NT2/D1 (cell line): ENCODE measurements at places on chromosomes 12 and 14.

DNA sequence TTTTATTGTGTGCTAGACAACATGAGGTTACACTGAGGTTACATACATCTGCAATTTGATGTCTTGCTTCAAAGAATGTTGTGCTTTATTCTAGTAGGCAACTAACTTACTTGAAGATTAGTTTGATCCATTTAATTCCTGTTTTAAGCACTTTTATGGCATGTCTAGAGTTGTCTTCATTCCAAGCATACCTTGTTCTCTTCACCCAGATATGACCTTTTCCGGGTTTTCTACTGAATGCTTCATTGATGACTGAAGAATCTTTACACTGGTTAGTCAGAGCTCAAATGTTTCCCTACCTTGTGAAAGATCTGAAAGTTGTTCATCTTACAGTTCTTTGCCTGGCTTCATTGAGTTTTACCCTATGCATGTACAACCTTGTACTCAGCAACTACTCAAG lies 274.0 kb upstream of the KITLG start:
- DNase-seq, result no peak

DNA sequence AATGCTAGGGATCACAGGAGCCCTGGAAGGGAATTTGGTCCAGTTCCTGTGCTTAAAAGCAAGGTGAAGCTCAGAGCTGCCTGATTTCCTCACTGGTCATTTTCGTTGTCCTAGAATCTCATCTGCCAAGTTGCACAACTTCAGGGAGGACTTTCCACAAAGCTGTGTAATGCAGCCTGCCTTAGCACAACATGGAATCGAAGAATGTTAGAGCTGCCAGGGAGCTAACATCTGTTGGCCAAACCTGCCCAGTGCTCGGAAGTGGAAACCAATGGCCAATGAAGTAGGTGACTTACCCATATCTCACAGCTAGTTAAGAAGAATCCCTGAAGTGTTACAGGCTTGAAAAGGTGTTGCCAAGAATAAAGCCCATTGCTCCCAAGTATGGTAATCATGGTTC lies 79.9 kb upstream of the SSTR1 start:
- DNase-seq, result no peak

DNA sequence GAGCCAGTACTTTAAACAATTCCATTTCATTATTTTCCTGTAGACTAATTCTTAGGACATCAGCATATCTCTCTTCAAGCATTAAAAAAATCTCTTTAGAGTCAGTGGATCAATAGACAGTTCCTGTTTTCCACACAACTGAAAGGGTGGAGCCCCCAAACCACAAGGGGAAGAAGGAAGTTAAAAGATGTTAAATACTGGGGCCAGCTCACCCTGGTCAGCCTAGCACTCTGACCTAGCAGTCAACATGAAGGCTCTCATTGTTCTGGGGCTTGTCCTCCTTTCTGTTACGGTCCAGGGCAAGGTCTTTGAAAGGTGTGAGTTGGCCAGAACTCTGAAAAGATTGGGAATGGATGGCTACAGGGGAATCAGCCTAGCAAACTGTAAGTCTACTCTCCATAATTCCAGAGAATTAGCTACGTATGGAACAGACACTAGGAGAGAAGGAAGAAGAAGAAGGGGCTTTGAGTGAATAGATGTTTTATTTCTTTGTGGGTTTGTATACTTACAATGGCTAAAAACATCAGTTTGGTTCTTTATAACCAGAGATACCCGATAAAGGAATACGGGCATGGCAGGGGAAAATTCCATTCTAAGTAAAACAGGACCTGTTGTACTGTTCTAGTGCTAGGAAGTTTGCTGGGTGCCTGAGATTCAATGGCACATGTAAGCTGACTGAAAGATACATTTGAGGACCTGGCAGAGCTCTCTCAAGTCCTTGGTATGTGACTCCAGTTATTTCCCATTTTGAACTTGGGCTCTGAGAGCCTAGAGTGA lies at the start of gene LYZ:
TSS of gene LYZ (plus strand) at position 220 of the 777 bp plus-strand sequence. CDS start at position 248, 28 bp downstream.
- DNase-seq, result no peak

GRCh38 chr12:127515941-127516340 lies 751.0 kb upstream of the TMEM132C start:
- no peak for DNase-seq

- no peak for DNase-seq
These were observed 1.6 kb downstream of the LTB4R start for GRCh38 chr14:24312736-24313507.

DNA sequence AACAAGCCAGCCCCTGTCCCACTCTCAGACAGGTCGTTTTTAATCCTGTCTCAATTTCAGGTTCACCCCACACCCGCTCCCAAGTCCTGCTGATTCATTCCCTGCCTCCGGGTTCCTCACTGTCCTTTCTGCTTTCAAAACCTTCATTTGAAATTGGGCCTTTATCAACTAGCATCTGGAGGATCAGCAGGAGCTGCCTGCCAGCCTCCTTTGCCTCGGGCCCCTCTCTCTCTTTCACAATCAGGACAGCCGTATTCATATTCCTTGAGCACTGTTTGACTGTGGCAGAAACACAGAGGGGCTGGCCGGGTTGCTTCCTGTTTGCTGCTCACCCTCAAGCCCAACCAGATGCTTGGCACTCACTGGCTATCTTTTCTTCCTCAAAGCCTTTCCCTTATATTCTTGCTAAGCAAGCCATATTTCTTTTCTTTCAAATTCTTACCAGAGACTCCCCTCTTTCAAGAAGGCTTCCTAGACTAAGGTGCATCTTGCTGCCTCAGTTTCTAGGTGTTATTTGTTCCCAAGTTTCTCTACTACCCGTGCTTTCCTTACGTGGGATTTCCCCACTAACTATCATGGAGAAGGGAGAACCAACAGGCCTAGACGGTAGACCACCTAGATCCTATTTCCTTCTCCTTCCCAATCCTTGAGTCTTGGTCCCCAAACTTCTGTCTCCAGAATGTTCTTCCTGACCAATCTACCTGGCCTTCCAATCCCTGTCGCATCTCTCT lies 3.0 kb downstream of the GALNT6 start:
- peak; percentile 57 for DNase-seq

DNA sequence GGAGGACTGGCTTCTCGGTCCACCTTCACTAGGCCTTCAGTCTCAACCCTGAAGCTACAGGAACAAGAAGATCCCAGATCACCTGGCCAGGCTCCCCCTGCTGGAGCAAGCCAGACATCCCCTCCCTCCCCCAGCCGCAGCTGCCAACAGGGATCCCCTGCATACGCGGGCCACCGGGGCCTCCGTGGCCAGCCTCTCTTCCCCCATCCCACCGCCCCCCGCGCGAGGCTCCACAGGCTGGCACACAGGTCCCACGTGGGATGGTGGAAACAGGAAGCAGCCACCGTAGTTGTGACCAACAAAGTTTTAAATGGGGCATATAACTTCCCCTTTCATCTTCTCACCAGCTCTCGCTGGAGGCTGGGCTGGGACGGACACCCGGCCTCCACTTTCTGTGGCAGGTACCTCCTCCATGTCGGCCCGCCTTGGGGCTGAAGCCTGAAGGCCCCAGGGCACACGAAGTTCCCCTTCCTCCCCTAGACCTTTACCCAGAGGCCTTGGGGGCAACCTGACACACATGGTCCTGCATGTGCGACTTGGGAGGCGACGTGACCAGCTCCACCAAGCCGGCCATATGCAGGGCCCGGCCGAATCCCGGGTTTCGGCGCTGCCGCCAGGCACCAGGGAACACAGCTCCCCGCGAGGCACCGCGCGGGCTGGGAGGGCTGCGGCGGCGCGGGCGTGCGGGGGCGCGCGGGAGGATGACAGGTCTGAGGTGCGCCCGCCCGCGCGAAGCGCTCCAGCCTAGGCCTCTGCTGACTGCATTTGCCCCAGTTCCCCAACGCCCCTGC lies 44.4 kb upstream of the PNMA1 start:
- peak; percentile 57 for DNase-seq

DNA sequence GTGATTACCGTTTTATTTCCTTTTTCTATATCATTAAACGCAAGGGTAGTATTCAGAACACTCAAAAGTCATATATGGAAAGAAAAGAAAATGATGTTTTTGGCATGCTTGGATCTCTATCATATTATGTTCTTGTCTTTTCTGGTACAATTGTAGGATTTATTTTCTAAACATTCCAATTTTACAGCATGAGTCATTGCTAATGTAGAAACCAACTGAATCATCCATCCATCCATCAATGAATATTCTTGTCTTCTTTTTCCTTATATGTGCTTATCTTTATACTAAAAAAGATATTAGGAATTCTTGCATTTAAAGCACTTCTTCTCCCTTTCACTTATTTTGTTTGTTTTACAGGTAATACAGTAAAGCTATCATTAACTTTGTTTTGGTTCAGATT lies 20.4 kb upstream of the AMIGO2 start:
- no peak for DNase-seq

GRCh38 chr12:100473716-100474150 lies at the start of gene NR1H4:
Gene NR1H4, plus strand, starts transcription at chr12:100473866. Its CDS starts 19,458 bp downstream, at chr12:100493324.
- no peak for DNase-seq

GRCh38 chr14:98931911-98932310 lies 340.1 kb downstream of the BCL11B start:
- no peak for DNase-seq

GRCh38 chr14:95389471-95390011 lies 69.8 kb upstream of the CLMN start:
- no peak for DNase-seq

DNA sequence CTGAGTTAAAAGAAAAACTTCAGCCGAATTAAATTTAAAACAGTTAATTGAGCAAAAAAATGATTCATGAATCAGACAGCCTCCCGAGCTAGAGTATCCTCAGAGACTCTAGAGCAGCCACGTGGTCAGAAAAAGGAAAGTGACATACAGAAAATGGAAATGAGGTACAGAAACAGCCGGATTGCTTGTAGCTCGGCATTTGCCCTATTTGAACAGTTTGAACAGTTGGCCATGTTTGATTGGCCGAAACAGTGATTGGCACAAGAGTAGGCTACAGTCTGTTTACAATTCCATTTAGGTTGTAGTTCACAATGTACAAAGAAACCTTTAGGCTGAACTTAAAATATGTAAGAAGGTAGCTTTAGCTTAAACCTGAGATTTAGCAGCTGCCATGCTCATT lies 12.9 kb upstream of the OXA1L start:
- DNase-seq, result no peak

DNA sequence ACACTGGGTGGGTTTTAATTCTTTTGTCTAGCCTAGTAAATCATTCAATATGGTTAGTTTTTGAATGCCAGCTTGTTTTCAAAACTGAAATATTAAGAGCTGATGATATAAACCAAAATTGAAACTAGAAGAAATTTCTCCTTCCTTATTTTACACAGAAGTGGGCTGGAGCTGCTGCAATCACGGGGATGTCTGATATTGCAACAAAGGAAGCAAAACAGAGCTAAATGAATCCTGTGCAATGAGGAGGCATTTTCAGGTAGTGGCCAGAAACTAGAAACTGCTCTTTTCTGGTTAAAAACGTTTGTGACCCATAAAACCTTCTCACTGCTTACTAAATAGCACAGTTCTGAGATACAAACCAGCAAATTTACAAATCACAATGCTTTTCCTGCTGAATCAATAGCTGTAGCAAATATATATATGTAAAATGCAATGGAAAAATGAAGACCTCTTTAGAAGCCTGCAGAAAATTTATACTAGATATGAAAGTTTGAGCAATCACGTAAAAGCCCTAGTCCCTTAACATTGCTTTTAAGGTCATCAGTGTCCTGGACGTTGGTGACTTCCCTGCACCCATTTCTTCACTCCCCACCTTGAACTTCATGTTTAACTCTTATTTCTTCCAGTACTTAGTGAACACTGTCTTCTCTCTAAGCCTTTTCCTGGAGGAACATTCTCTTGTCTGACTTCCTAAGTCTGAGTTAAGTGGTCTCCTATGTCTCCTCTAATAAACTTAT lies 15.9 kb upstream of the LRRK2 start:
- DNase-seq, result no peak

DNA sequence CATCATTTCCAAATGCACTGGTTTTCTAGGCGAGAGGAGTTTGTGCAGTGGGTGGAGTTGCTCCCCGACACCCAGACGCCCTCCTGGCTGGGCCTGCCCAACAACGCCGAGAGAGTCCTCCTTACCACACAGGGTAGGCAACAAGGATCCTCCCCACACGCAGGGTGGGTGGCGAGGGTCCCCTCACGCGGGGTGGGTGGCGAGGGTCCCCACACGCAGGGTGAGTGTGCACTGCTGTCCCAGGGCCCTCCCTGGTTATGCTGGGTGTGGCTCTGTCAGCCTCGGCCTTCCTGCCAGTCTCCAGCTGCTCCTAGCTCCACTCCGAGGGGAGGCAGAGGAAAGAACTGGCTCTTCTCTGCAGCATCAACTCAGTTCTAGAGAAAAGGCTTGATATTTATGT lies 42.3 kb downstream of the HSP90AA1 start:
- DNase-seq, result no peak

DNA sequence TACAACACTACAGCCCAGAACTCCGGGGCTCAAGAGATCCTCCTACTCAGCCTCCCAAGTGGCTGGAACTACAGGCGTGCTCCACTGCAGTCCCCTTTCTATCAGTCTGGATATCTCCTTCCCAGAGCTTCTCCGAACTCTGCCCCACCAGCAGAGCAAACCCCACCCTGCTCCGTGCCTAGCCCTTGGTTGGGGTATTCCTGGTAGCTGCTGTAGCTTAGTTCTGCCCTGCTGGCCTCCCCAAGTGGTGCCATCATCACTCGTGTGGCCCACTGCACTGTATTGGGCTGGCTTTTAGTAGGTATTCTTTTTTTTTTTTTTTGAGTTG lies 9.5 kb downstream of the HSP90AA1 start:
- no peak for DNase-seq

DNA sequence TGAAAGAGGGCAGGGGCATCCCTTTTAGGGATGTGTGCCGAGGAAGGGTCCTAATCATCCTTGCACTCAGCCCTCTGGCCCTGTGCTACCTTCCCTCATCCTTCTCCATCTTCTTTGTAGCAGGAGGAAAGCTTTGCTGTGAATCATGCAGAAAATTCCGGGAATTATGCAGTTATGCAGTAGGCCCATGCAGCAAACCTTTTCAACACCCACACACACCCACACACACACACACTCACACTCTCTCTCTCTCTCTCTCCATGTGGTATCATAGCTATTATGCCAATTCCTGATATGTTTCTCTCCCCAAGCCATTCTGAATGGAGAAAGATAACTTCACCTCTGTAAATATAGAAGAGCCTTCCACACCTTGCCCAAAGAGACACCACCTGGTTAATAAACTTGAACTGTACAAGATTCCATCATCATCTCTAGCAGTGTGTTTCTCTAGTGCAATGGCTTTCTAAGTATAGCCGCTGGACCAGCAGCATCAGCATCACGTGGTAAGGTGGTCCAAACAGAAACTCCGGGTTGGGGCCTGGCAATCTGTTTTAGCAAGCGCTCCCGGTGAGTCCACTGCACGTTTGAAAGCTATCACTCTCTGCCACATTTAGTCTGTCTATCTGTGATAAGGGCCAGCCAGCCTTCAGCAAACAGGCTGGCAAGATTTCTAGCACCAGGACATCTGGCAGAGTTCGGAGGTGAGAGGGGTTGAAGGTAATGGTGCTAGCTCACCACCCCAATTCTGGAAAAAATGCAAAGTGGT lies 57.6 kb downstream of the MDM2 start:
- no peak for DNase-seq
